A549 treated with AZD2906 at 1 μM for 4 hours (cell line): ENCODE measurements at places on chromosomes 1 and 21. TPM values are rescaled to one million over a fixed set of nuclear protein-coding genes. Genes with fewer than 3 reads are reported as not detected.

Gene NIBAN1
- 0.72 to 1.1 TPM (median 0.79 TPM) in 5 replicates for total RNA-seq

Gene ANKRD34A
- total RNA-seq = 0.21 to 0.30 TPM (median 0.25 TPM) in 5 replicates

Gene CD2
- not detected in 5 replicates for total RNA-seq

Gene NBPF6
- 0.02 TPM in 1 of 5 replicates, not detected in the others for total RNA-seq

Gene CASQ2
- total RNA-seq = not detected in 5 replicates

Gene IL10
- total RNA-seq = not detected in 5 replicates

Gene PCBP3
- 0.88 to 1.2 TPM (median 0.93 TPM) in 5 replicates for total RNA-seq

Gene LCK
- total RNA-seq = 0.06 to 0.09 TPM in 2 of 5 replicates, not detected in the others

Gene MSTO1
- total RNA-seq = 38.5 to 42.4 TPM (median 39.1 TPM) in 5 replicates

Gene INAVA
- total RNA-seq = 37.0 to 53.3 TPM (median 44.3 TPM) in 5 replicates

Gene RBP7
- total RNA-seq = 4.8 to 6.0 TPM (median 5.2 TPM) in 5 replicates

Gene FAM151A
- 0.26 to 0.41 TPM (median 0.31 TPM) in 5 replicates for total RNA-seq

Gene DPM3
- total RNA-seq = 74.0 to 113 TPM (median 104 TPM) in 5 replicates

Gene MEX3A
- total RNA-seq = 1.2 to 2.6 TPM (median 2.1 TPM) in 5 replicates

Gene GBP6
- total RNA-seq = not detected in 5 replicates

Gene RORC
- total RNA-seq = 0.01 to 0.05 TPM (median 0.03 TPM) in 5 replicates

Gene CA6
- total RNA-seq = not detected in 5 replicates

Gene S100A8
- total RNA-seq = not detected in 5 replicates

Gene SPATA45
- total RNA-seq = not detected in 5 replicates

Gene COL8A2
- 0.08 to 0.17 TPM (median 0.11 TPM) in 5 replicates for total RNA-seq

Gene NECTIN4
- total RNA-seq = 1.6 to 1.9 TPM (median 1.8 TPM) in 5 replicates

Gene RASSF5
- total RNA-seq = 0.77 to 1.1 TPM (median 0.97 TPM) in 5 replicates
